ENCODE measurements at places on chromosomes 6 and 20.

DNA sequence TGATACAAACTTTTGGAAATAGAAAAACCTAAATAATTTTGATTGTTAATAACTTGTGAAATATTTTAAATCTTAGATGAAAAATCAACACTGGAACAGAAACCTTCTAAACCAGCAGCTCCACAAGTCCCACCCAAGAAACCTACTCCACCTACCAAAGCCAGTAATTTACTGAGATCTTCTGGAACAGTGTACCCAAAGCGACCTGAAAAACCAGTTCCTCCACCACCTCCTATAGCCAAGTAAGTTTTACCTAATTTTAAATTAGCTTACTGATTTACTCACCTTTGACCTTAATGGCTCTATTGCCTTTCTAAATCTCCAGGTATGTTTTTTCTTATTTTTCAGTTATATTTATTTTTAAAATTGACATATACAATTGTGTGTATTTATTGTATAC lies 102.6 kb upstream of the ADGRF4 start:
- DNase-seq: no peak

DNA sequence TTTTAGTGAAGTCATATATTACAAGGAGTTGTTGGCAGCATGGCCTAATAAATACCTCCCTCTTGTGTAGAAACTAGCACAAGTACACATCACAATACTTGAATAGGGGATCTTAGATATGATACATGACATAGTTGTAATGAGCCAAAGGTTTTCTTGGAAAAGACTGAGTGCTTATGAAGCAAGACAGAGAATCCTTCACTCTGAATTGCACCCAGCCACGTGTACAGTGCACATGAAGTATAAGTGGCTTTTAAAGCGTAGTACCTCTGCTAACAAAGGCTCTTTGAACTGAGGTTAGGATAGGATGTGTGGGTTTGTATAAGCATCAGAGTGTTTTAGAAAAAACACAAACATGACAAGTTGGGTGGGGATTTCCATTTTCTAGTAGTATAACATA lies 145.5 kb upstream of the STMND1 start:
- DNase-seq: no peak

DNA sequence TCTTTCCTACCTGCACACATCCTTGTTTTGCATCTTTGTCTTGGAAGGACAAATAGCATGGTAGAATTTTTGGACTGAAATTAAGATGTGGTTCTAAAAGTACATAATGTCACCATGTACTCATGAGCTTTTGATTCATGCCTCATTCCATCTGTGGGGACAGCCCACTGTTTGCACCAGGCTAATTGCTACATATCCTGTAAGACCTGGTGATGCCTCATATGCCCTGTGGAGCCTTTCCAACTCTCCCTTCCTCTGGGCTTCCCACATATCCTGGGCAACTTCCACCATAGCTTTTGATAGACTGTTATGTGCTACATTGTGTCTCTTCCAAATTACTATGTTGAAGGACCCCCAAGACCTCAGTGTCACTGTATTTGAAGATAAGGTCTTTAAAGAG lies 213.6 kb upstream of the PREP start:
- peak; percentile 65 for DNase-seq

- peak; percentile 13 for DNase-seq
These were observed 124.3 kb downstream of the IPCEF1 start for GRCh38 chr6:154232013-154232910.

GRCh38 chr6:163459536-163459935 lies 45.0 kb downstream of the QKI start:
- DNase-seq: peak; percentile 61

DNA sequence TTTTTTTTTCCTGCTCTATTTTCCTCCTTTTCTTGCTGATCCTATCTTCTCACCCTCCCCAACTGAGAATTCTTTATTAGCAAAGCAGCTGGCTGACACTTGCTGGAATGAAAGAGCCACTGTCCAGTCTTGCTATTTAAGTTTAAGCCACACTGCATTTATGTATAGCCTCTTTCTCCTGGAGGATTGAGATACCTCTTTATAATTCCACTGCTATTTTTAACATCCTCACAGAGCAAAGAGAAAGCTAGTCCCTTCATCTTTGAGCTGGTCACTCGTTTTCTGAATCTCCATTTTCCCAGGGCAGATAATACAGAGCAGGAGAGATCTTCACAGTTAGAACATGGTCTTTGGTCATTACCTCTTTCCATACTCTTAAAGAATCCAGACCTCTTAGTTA lies 36.0 kb upstream of the EEF1A1 start:
- no peak for DNase-seq

- no peak for DNase-seq
These were observed 135.4 kb downstream of the MTFR2 start for GRCh38 chr6:136114661-136115060.

- no peak for DNase-seq
These were observed 93.0 kb downstream of the ANKRD6 start for GRCh38 chr6:89525786-89526562.

- no peak for DNase-seq
These were observed 84.3 kb downstream of the CTNNBL1 start for GRCh38 chr20:37777988-37778659.

DNA sequence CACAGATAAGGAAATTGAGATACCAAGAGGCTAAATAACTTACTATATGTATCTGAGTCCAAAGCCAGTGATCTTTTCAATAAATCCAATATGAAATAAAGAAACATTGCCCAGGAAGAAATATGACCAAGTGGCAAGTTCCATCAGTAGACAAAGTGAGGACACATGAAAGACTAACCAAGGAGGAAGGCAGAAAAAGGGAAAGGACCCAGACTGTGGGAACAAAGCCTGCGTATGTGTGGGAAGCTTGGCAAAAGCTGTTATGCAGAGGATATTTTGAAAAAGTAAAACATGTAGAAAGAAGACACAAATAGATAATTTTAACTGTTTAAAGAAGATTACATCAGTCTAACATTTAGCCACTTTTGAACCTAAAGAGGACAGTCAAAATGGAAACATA lies 264.4 kb upstream of the PRDM1 start:
- DNase-seq: no peak

DNA sequence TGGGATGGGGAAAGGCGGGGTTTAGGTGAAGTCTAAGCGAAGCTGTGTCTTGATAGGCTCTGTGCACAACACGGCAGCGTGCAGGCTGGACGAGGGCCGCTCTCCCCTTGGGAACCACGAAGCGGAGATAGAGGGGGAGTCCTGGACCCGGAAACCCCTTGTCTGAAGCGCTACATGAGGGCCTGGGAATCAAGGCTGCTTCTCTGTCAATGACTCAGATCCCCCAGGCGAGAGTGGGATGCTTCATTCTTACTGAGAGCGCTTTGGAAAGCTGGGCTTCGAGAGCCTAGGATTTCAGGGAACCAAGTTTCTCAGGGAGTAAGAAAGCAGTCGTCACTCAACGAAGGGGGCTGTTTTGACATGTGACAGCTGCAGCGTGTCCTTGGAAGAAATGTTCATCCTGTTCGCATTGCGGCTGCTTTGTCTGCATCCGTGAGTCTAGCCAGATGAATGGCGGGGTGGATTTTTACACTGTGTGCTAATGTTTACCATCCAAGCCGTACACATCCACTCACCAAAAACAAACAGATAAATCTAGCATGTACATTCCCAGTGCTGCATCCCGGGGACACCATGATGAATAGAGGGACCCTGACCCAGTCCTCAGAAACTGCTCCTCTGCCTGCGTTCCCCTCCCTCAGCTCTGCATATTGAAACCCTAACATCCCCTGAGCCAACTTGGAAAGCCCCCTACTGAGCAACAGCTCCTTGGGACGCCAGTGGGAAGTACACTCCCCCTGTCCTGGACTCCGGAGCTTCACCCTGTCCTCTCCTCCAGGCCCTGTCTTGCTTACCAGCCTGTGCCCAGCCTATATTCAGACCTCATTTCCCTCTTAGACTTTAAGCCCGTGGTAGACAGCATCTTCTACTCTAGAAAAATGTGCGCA lies 24.5 kb upstream of the RTF2 start:
- DNase-seq: no peak

DNA sequence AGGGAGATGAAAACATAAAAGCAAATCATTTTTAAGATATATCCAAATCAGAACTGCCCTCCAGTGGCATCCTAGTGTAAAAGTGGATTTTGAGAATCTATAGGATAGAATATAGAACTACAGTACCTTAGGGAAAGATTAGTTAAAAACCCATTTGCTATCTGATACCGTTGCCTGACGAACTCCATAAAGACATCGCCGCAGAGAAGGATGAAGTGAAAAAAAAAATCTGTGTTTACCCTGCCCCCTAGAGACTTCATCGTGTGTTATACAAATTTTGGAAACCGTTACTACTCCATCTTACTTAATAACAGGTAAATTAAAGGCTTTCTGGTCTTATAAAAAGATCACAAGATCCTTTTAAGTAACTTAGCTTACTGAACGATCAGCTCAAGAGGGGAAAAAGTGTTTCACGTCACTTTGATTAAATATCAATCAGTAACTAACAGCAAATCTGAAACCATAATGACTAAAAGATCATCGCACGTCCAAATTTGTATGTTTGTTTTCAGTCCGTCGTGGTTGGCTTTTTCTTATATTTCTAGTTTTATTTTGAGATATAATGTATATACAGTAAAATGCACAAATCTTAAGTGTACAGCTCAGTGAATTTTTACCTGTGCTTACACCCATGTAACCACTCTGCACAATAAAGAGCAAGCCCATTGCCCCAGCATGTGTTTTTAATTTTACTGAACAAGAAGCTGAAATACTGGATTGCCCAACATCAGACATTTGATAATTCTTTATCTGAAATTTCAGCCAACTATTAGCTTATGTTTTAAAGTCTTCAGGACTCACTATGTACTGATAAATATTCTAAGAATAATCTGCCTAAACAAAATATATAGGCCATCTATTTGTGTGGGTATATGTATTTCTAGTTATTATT lies 881 bp upstream of the MCM3 start:
- peak; percentile 35 for DNase-seq

DNA sequence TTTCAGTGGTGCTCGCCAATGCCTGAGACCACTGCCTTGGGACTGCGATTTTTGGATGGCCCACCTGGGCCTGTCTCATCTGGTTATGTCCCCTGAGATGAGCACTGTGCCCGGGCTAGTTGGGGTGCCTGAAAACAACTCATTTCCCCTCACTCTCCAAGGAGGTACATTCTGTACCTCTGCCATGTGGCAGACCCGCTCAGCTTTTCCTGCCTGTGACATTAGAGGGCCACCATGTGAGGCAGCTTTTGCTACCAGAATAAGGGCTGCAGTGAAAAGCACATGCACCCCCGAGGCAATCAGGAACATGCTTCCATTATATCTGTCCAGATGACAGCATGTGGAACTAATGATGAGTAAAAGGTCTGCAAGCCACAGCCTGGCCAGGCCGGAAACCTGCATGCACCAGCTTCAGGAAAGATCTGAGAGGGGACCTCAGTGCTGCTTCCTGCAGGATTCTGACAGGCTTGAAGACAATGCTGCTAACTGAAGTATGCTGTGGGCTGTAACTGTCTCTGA lies 11.3 kb upstream of the SRSF6 start:
- no peak for DNase-seq

- DNase-seq: peak; percentile 82
These were observed 144.2 kb downstream of the MYO6 start for GRCh38 chr6:75893058-75893775.

- DNase-seq: no peak
These were observed 107.5 kb downstream of the QKI start for GRCh38 chr6:163522033-163522432.
